Activated B cell treated with CpG ODN at 0.5 μM for 24 hours (primary cell): ENCODE measurements at places on chromosomes 2 and 18. TPM values are rescaled to one million over a fixed set of nuclear protein-coding genes. Genes with fewer than 3 reads are reported as not detected.

The NDUFB3 gene
- total RNA-seq = 85.4 and 94.2 TPM in 2 replicates

The GALNT3 gene
- 13.2 and 14.4 TPM in 2 replicates for total RNA-seq

- no peak overlapping the region for H3K27ac ChIP-seq
- H3K27me3 ChIP-seq = no peaks in the 10 kb centered on the region
- H3K4me3 ChIP-seq = no peak overlapping the region
- H3K4me1 ChIP-seq = peaks cover 8% of the 10 kb centered on the region
Observed at GRCh38 chr2:207473049-207473930, 56.5 kb upstream of the CREB1 start.

DNA sequence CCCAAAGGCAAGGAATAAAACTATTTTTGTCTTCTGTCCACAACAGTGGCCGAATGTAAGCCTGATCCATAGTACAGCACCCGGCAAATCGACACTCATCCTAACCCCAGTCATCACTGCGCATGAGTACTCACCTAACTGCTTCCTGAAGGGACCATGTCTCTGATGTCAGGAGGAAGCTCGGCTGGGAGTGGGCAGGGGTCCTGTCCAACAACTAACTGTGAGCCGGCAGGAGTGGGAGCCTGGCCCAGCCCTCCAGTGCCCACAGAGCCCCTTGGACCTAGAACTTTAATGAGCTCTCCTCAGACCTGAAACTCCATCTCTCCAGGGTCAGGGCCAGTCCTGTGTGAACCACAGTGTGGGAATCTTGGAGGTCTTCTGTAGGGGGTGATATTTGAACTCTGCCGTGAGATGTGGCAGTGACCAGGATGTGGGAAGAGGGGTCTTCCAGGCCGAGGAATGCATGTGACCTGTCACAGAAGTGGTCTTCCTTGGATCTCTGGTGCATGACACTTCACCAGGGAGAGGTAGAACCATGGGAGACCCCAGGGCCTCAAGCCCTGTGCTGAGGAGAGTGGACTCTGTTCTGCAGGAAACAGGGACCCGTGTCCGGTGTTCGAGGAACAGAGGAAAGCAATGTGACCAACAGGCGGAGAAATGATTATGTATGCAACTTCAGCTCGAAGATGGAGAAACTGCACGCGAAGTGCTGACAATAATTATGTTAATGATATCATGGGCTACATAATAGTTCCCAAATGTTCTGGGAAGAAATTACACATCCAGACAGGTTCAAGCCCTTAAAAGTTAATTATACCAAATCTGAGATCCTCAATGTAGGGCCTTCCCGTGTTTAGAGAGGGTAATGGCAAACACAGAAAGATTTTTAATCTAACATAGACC is 240.1 kb upstream of the HDAC4 start:
- no peak overlapping the region for H3K27ac ChIP-seq
- no peaks in the 10 kb centered on the region for H3K4me1 ChIP-seq
- no peak for DNase-seq
- H3K27me3 ChIP-seq = peaks cover 15% of the 10 kb centered on the region

- no peaks in the 10 kb centered on the region for H3K4me1 ChIP-seq
- H3K27me3 ChIP-seq = no peaks in the 10 kb centered on the region
- no peak overlapping the region for H3K4me3 ChIP-seq
- DNase-seq = no peak
- H3K36me3 ChIP-seq = no peaks in the 10 kb centered on the region
Observed at GRCh38 chr2:155722290-155722689, 610.2 kb downstream of the NR4A2 start.

GRCh38 chr2:189213250-189213649 is 33.7 kb upstream of the COL5A2 start:
- H3K4me3 ChIP-seq = no peak overlapping the region
- DNase-seq = no peak
- H3K36me3 ChIP-seq = no peaks in the 10 kb centered on the region
- no peak overlapping the region for H3K27ac ChIP-seq

The RAX gene
- total RNA-seq = not detected in 2 replicates
